LNCaP clone FGC (cell line): ENCODE measurements at places on chromosomes 1 and 21.
A peak's percentile ranks its signal among the peaks of the same experiment; 100 is the strongest.

GRCh38 chr1:59730759-59731478 lies 83.8 kb upstream of the HOOK1 start:
- no peak for DNase-seq

DNA sequence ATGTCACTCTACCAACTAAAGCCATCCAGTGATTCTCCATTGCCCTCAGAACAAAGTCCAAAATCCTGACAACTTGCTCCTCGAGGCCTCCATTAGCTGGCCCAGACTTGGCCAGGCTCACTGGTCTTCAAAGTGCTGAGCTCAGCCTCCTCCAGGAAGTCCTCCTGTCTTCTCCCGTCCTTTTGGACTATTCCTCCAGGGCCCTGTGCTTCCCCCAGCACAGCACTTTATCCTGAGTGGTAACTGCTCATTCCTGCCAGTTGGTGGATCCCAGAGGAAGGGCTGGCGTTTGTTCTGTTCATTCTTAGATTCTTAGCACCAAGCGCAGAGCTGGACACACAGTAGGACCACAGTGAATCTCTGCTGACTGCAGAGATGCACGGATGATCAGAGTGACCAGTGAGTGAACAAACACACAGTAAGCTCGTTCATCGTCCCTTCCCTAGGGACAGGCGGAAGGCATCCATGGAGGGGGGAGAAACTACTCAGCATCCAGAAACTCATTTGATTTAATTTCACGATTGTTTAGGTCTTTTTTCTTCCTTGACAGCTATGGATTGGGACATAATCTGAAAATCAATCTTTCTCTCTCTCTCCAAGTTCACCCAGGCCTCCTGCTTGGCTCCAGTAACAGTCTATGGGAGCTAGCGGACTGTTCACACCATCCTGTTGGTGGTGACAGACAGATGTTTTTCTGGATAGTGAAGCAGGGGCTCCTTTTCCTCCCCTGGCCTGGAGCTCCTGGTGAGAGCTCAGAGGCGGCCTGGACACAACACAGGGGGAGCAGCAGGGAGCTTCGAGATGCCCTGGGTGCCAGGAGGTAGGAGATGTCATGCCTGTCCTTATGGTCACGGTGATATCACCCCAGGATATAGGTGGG lies 180.2 kb downstream of the PTPRU start:
- DNase-seq: no peak

GRCh38 chr1:240170266-240170665 lies 78.6 kb downstream of the FMN2 start:
- DNase-seq: no peak

DNA sequence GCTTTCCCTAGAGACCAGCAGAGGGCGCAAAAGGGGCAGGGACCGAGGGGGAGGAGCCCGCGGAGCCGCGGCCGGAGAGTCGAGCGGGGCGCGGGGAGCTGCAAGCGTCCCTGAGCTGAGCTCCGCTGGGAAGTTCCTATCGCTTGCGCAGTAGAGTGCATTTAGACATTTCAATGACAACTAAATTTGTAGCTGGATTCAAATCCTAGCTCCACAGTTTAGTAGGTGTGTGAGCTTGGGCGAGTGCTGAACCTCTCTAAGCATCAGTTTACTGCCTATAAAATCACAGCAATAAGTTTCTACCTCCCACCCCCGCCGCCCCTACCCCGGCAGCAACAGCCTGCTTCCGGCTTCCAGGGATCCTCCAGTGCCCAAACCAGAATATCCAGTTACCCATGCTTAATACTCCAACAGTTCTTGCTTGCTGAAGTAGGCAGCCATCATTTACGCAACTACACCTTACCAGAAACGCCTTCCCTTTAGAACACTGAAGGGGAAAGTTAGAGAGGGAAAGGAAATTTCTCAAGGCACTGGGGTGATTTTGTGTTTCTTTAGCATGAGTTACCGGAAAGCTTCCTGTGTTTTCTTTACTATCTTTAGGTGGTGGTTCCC lies 9.1 kb downstream of the TLR5 start:
- DNase-seq: peak; percentile 89

DNA sequence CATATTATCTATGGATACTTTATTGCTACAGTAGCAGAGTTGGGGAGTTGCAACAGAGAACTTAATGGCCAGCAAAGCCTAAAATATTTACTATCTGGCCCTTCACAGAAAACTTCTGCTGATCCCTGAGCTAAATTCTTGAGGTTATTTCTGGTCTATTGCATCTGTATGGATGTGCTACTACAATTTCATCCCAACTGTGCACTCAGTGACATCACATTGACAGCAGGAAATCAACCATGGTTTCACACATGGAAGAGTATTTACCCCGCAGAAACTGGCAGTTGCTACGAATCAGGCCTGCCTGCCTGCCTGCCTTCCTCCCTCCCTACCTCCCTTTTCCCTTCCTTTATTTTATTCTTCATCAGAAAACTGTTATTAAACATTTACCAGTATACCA lies 12.1 kb downstream of the CLCA2 start:
- DNase-seq: no peak

DNA sequence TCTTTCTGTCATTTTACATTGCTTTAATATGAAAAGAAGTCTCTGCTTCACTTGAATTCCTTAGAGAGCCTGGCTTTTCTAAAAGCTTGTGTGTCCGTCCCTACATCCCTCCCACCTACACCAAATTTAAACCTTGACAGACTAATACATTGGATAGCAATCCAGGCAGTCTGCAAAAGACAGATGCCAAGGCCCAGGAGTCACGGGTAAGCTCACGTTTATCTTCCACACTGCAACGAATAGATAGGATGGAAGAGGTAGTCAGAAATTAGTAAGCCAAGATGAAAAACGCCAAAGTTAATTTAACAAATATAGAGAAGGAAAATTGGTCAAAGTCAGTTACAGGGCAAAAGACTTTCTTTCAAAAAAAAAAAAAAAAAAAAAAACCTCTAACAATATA lies 338.1 kb downstream of the SMYD3 start:
- no peak for DNase-seq

DNA sequence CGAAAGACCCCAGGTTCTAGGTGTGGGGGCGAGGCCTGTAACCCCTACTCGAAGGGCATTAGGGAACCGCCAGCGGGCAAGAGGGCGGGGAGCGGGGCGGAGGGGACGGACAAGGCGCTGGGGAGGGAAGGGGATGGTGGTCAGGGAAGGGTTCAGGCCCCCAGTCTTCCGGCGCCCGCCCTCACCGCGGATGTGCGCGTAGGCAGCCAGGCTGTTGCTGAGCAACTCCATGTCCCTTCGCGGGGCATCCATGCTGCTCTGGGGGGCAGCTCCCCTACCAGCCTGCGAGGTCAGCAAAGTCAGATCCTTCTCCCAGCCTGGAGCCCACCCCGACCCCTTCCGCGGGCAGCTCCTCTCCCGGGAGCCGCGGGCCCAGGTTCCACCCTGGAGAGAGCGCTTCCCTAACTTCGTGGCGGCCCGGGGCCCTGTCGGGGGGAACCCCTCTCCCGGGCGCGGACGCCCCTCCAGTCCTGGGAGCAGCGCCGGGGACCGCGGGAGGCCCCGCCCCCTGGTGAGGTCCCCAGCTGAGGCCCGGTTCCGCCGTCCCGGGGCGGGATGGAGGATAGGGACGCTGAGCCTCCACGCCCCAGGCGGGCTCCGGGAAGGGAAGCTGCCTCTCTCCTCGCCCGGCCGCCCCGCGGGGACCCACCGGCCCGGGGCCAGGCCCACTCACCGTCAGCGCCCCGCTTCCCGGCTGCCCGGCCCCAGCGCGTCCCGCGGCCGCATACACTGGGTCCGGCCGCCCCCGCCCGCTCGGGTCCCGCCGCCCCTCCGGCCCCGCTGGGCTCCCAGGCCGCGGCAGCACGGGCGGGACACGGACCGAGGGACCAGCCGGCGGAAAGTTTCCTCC lies 434 bp downstream of the EVA1B start:
- DNase-seq: no peak

GRCh38 chr1:19534281-19534680 lies 48.9 kb upstream of the CAPZB start:
- DNase-seq: no peak

DNA sequence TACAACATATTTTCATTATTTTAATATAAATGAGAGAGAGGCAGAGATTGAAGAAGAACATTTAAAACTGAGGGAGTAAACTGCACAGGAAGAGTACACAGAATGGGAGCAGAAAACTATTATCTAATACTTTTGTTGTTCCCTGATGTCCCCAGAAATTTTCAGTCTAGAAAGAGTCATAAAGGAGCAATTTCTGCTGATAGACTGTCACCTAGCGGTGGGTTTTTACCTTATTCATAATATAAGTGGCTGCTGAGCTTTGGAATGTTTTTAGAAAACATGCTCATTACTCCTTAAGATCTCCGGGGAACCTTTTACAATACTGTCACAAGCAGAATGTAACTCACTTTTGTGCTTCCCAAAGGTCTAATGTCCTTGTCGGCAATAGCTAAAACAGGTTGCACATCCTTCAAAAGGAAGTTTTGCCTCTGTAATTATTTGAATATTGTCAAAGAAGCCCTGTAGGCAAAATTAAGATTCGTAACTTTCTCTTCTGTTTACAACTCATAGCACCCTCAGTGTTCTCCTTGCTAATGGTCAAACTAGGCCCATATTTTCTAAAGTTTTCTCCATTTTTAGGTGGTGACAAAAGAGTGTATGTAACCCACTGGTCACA lies 4.9 kb upstream of the NPL start:
- DNase-seq: peak; percentile 30

GRCh38 chr1:41504114-41505035 lies 19.9 kb upstream of the EDN2 start:
- no peak for DNase-seq

GRCh38 chr21:45558044-45558721 lies 15.9 kb upstream of the SLC19A1 start:
- DNase-seq: no peak

GRCh38 chr1:66315671-66316070 lies 218.3 kb upstream of the SGIP1 start:
- DNase-seq: no peak

DNA sequence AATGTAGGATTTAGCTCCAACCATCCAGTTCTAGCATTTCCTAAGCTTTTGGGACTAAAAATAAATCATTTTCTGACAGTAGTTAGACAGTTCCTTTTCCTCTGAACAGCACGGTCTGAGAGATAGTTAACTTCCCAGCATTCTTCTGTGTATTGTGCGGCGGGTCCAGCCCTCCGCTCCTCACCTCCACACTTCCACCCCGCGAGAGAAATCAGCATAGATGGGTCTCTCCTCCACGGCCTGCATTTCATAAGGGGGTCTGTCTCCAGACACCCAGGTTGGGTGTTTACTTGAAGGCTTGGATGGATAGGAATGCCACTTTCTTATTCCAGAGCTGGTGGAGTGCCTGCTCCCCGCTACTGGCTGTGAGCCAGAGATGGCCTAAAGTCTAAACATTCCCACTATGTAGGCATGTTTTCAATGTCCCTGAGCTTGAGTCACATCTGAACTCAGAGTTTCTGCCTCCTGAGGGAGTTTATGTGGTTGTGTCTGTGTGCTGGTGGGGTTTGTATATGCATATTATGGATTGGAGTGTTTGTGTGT lies 38.0 kb upstream of the PPP2R5A start:
- no peak for DNase-seq

- no peak for DNase-seq
These were observed 9.3 kb downstream of the HLX start for GRCh38 chr1:220888417-220888986.

DNA sequence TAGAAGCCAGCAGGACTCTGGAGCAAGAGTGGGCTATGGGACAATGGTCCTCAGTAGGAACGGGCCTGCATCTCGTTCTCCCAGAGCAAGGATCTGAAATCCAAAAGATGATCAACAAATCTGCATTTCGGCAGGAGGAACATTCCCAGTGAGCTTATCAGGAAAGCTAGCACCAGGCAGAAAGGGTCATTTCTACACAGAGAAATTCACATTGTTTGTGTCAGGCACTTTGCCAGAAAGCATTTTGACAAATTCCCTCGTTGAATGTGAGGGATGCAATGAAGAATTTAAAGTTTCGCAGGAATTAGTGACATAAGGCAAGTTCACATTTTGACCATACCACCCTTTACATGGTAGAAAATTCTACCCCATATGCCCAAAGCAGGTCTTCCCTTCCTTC lies 31.6 kb upstream of the ETS2 start:
- DNase-seq: no peak

DNA sequence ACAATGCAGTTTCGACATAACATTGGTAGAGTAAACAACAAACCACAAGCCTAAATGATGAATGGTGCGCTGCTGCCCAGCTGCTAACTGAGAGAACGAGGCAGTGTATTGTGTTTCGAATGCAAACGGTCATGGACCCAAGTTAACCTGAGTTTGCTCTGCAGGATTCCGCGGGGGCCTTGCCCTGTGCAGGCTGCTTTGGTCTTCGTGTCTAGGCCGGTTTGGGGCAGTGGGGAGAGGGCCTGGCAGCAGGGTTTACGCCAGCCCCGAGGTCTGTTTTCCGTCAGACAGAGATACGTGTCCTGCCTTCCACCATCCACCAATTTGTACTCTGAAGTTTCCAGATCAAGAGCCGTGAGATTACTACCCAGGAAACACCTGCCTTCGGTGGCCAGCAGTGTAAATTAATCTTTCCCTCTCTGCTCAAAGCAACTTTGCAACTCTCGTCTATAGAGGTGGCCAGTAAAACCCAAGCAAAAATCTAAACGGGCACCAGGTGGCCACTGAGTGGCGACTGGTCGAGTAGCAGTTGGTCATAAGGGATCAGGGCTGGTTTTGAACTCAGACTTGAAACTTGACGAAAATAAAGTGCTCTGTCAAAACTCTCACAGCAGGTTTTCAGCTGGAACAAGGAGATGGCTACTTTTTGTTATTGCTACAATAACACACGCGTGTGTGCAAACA lies 6.3 kb upstream of the PRDM15 start:
- no peak for DNase-seq
